ENCODE measurements at places on chromosomes 3 and 15.

DNA sequence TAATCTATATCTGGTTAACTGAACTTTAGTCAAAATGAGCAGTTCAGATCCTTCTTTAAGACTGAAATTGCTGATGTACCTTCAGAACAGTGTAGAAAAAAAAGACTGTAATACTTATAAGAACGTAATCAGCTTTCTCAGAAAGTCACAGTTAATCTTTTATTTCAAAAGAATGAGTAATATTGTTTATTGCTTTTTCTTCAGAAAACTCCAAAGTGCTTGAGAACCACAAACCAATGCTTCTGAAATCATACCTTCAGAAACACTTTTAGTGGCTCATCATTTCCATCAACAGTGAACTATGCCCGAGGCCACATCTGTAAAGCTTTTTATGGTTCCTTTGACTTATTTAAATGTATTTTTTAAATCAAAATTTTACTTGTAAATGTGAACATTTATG is 33.3 kb upstream of the CLASP2 start:
- DNase-seq = no peak

DNA sequence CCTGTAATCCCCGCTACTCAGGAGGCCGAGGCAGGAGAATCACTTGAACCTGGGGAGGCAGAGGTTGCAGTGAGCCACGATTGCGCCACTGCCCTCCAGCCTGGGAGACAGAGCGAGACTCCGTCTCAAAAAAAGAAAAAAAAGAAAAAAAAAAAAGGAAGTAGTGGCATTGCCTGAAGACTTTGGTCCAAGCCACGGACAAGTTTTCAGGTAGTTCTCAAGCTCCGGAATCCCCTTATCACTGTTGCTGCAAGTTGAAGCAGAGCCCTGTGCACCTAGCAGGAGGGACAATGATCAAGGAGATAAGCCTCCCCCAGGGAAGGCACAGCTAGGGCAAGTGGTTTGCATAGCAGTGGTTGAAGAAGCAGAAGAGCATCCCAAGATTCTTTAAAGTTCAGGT is 97.6 kb downstream of the MEX3B start:
- no peak for DNase-seq

DNA sequence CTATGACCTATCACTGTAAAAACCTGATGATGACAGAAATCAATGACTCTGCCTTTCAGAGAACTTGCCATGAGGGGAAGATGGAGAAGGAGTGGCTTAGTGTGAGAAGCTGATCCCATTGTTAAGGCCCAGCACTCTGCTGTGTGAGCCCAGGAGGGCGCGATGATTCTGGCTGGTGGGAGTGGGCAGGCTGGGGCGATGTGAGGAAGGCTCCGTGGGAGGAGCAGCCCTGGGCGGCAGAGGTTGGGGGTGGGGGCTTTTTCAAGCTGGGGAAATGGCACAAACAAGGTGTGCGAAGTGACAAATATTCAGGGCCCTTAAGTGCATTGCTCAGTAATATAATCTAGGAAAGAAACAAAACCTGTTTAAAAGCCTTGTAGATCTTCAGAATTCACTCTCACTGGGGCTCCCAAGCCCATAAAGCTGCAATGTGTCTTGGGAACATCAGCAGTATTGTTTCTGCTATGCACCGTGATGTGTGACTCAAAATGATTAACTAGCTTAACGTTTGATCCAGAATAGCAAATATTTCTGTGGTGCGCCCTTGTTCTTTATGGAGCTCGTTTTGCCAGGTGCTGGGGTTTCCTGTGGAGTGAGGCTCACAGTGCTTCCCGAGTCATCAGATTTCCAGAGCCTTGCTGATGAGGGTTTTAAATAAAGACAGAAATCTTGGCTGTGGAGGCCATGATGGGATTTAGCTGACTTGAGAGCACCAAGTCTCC is 141.0 kb downstream of the CHDH start:
- DNase-seq = no peak

DNA sequence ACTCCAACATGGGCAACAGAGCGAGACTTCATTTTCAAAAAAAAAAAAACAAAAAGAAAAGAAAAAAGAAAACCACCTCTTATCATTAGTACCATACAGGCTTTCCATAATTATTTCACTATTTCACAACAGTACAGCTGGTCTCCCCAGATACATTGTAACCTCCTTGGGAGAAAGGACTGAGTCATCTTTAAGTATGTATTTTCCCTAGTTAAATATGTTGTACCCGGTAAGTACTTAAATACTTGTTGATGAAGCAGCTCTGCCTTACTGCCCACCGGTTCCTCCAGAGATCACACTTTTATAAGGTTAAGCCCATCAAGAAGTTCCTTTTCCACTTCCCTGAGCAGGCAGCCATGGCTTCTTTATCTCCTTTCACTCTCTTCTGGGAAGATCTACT is 789.5 kb upstream of the CFAP20DC start:
- DNase-seq = no peak

DNA sequence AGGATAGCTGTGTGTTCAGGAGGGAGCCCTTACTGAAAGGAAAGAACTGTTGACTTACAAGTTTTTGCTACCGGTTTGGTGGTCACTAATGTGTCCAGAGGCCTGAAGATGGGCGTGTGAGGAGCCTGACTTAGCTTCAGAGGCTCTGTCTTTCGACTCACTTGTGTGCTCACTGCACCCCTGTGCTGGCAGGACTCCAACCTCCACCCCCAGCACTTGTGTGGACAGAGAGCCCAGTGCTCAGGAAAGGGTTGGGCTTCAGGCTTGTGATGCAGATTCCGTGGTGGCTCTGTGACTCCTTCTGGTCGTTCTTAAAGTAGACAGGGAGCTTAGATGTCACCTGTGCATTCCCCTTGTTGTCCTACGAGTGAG is 100.9 kb downstream of the PGPEP1L start:
- DNase-seq = no peak

- no peak for DNase-seq
Observed at GRCh38 chr15:29835301-29835700, 13.0 kb upstream of the TJP1 start.

GRCh38 chr3:121648219-121648958 is 12.3 kb downstream of the HCLS1 start:
- no peak for DNase-seq

GRCh38 chr3:25355998-25356397 is 72.1 kb upstream of the RARB start:
- DNase-seq = no peak

DNA sequence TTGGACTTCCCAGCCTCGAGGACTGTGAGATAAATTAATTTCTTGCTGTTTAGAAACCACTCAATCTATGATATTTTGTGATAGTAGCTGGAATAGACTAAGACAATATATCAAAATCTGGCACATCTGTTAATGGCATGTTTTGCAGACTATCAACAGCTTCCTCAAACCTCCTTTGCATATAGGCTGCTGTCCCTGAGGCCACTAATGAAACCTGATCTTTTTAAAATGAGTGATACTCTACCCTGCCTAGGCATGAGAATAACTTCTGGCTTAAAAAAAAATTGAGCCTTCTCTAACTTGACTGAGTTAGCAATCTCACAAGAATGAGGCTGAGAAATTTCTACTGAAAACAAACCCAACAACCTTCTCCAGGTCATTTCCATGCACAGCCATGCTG is 176.0 kb upstream of the CRBN start:
- DNase-seq = no peak

- DNase-seq = no peak
Observed at GRCh38 chr3:10438902-10439610, 66.3 kb downstream of the ATP2B2 start.

DNA sequence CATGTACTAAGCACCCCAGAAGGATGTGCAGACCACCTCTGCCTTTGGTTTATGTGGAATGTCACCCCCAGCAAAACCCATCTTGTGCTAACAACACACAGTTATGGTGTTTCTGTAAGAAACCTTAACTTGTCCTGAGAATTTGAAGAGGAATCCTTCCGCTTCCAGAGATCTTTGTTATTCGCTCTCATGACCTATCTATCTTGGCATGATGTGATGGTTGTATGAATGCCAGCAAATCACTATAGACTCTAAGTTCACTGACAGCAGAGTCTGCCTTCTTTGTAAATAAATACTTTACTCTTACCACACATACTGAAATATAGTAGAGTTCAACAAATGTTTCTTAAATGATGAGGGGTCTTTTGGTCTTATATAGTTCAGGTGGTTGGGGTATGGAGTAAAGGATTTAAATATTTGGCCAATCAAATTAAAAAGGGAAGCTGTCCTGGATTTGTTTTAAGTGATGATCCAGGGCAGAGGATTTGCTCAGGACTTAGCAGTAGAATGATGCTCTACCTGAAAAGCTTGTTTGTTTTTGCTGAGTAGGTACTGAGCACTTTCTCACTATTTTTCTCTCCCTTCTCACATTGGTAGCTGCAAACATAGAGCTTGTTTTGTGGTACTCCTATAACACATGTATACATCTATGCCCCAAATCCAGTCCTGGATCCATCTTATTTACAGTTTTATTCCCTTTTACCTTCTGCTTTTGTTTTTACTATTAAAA is 27.9 kb upstream of the RTP1 start:
- no peak for DNase-seq

- no peak for DNase-seq
Observed at GRCh38 chr15:32941823-32942222, 224.0 kb downstream of the GREM1 start.

DNA sequence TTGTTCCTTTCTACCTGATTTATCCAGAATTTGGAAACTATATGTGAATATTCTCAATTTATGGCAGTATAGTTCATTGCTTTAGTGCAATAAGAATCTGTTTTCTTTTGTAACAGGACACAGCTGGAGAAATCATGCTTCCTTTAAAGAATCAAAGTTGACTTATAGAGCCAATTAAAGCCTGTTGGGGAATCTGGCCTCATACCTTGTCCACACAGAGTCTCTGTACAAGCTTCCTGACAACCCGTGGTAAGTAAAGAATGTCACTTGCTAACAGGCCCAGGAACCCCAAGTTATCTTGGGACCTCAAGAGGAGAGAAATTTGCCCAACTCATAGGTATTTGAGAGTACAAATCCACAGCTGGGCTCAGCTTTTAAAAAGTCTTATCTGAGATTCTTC is 10.2 kb downstream of the ZNF445 start:
- no peak for DNase-seq

- no peak for DNase-seq
Observed at GRCh38 chr15:62402687-62403086, 237.6 kb upstream of the C2CD4B start.

DNA sequence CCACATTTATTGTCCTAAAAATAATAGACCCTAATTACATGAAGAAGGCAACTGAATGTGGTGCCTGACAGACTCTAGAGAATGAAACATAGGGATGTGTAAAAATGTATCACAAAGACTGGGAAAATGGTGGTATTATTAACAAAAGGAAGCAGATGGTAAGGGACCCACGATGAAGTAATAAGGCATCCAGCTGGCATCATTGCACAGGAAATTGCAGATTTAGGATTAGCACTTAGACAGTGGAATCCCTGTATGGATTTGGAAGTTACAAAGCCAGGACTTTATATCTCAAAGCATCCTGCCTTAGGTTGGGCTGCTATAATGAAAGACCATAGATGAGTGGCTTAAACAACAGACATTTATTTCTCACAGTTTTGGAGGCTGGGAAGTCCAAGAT is 104.3 kb downstream of the PPM1L start:
- no peak for DNase-seq
